ENCODE measurements at places on chromosomes 12 and 14.

DNA sequence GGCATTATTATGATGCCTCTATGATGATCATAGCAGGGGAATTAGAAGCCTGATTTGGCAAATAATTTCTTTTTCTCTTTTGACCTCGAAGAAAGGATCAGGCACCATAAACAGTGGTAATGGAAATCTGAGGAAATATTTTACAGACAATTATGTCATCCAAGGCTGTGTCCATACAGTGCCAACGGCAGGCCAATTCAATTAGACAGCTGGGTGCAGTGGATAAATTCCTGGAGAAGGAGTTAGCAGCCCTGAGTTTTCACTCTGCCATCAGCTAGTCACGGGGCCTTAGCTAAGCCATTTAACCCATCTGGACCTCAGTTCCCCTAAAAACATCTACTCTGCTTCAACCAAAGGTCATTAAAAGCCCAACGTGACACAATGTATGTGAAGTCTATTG, 4.1 kb downstream of the TPH2 start:
- no peak for DNase-seq

GRCh38 chr14:35335388-35336092, 43.4 kb downstream of the PSMA6 start:
- DNase-seq: no peak

DNA sequence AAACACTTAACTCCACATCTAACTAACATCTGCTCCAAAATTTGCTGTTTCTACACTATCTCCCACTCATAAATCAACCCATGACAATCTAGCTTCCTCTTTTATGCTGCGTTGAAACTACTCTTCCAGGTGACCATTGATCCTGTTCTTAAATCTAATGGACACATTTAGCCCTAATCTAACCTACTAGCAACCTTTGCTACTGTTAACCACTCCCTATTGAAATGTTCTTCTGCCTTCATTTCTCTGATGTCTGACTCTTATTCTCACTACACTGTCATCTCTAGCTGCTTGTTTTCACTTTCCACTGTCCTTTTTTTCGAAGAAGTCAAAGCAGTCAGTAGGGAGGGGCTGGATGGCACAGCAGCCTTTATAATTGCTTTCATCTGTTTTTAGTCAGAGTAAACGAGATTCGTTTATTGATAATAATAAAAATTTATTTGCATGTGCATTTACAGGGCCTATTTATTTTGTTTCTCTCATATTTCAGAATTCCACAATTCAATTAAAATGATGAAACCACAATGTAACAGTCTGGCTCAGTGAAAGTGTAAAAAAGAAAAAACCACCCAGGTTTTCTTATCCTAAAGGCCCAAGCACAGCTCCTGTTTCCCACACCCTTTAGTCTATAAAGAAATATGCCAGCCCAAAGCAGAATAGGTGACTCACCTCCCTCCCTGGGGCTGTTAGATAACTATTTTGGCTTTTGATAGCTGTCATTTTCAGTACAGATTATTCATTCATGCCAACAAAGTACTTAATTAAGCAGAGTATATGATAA, 44.9 kb downstream of the ATP2B1 start:
- DNase-seq: no peak

DNA sequence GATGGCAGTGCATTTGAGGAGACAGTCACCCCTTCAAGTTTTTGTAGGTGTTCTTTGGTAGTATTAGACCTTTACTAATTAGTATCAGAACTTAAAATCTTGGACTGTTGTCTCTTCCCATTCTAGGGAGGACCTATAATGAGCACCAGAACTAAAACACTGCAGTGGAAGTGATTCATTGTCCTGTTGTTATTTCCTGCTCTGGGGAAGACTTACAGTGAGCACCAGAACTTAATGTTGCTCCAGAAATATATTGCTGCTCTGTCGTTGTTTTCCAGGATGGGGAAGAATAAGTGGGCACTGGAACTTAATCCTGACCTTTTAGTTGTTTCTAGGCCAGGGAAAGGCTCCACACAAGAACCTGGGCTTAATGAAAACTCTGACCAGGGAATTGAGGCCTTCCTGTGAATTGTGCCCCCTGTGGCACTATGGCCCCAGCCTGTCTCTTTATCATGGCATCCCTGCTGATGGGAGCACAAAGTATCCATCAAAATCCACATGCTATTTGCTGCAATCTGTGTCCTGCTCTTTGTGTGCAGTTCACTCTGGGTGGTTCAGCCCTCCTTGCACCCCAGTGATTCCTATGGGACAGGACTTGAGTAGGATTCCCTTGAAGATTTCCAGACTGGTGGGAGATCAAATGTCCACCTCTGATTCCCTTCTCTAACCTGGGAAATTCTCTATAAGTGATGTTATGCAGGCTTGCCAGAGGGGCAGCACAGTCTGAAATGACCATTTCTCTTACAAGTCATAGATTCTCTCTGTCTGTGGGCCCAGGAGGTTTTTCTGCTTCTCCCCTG, 175.8 kb downstream of the PAWR start:
- DNase-seq: no peak

DNA sequence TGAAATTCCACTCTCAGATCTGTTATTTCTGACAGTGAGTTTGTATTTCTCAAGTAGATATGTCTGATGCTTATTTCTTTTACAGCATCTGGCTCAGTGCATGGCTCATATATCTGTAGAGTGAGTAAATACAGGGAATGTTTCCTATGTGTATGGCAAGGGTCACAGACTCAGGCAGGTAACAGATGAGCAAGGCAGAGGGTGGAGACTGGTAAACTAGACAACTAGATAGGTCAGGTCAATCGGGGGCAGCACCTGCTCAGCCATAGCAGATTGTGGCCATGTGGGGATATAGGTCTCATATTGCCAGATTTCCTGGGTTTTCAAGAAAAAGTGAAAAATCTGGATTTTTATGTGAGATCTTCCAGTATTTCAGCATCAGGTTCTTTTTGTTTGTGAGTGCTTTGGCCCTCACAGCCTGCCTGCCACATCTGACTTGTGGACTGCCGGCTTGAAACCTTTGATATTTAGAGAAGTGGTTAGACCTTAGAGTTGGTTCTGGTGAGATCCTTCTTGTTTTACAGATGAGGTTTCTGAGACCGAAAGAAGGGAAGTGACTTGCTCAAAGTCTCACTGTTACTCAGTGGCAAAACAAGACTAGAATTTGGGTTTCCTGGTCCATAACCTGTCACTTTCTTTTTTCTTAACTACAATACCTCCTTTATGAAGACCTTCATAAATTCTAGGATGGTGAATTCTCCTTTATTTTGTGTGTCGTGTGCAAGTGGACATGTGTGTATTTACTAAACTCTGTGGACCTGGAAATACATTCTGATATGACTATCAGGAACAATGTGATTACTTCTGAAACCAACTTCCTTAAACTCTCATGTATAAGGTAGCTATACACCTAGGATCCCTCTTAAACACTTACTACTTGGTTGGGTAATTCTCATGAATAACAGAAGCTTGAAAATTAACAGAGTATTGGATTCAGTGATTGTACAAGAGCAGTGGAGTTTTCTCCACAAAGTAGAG, 34.4 kb downstream of the PROX2 start:
- no peak for DNase-seq

GRCh38 chr12:119012179-119012578, 30.8 kb downstream of the SRRM4 start:
- no peak for DNase-seq

DNA sequence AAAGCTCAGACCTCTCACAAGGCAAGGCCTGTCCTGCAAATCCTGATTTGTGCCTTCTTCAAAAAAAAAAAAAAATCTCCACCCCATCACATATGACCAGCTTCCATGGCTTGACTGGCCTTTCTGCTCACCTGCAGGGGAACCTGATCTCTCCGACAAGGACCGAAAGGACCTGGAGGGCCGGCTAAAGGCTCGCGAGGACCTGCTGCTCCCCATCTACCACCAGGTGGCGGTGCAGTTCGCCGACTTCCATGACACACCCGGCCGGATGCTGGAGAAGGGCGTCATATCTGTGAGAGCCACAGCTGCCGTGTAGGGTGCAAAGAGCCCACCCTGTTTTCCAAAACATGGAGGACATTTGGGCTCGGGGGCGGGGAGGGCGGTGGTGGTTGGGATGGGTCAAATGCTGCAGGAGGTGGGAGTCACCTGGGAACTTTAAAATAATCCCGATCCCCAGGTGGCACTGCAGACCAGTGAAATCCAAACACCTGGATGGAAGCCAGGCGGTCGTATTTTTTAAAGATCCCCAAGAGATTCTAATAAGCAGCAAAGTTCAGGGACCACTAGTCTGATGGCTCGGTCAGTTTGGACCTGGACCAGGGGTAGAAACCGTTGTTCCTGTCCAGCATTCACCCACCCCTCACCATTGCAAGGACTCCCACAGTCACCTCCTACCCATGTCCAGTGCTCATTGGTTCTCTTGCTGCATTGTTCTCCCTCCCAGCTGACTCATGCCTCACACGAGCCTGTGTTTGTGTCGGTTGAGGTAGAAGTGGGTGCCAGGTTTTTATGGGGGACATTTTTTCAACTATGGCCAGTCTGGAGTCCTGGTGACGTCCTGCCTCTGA, 44.8 kb downstream of the FOXN4 start:
- no peak for DNase-seq

DNA sequence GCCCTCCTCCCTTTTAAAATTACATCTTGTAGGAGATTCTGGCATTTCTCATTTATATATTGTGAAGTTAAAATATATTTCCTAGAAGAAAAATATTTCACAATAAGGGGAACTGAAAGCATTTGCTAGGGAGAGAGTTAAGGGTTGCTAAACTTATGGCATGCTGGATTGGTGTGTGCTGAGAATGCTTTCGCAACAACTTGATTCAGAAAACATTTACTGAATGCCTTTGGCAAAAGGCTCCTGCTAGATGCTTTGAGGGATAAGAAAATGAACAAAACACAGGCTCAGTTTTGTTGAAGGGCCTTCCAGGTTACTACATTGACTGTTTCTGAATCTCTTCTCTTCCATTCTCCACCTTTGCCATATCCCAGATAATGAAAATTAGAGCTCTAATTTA, 67.5 kb downstream of the DIP2B start:
- DNase-seq: no peak

DNA sequence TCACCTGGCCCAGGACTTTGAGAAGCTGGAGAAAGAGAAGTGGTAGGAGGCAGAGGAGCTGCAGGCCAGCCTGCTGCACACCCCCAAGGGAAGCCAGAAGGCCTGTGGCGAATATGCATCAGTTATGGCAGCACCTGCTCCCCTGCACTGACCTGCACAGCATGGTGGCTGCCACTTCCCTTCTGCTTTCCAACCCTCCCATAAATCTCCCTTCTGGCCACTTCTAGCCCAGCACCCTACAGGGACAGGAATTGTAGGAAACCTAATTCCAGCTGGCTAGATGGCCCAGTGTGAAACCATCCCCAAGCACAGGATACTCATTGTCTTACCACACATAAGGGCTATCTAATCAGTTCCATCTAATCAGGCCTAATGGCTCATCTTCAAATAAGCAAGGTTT, 136.3 kb downstream of the TBX3 start:
- DNase-seq: no peak

GRCh38 chr14:80055667-80056496, 155.4 kb downstream of the DIO2 start:
- DNase-seq: no peak

DNA sequence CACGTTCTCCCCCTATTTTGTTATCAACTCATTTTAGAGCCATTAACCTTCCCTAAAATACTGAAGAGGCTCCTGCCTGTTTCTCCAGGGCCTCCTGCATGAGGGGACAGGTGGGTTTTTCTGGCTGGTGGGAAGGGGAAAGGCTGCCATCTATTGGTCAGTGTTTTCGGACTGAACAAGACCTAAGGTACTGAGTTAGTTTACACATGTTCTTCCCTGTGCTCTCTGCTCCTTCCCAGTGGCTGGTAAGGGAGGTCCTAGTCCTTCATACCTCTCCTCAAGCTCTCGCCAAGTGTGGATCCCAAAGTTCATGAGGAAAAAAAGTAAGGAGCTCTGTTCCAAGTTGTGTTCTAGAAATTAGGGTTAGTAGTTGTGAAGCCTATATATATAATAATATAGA, 357.5 kb downstream of the FSCB start:
- DNase-seq: no peak

- DNase-seq: no peak
Observed at GRCh38 chr12:65156366-65156841, 13.0 kb upstream of the LEMD3 start.

GRCh38 chr14:94836849-94837248, 66.9 kb upstream of the GSC start:
- no peak for DNase-seq

GRCh38 chr12:105861227-105861626, 277.5 kb downstream of the NUAK1 start:
- no peak for DNase-seq

DNA sequence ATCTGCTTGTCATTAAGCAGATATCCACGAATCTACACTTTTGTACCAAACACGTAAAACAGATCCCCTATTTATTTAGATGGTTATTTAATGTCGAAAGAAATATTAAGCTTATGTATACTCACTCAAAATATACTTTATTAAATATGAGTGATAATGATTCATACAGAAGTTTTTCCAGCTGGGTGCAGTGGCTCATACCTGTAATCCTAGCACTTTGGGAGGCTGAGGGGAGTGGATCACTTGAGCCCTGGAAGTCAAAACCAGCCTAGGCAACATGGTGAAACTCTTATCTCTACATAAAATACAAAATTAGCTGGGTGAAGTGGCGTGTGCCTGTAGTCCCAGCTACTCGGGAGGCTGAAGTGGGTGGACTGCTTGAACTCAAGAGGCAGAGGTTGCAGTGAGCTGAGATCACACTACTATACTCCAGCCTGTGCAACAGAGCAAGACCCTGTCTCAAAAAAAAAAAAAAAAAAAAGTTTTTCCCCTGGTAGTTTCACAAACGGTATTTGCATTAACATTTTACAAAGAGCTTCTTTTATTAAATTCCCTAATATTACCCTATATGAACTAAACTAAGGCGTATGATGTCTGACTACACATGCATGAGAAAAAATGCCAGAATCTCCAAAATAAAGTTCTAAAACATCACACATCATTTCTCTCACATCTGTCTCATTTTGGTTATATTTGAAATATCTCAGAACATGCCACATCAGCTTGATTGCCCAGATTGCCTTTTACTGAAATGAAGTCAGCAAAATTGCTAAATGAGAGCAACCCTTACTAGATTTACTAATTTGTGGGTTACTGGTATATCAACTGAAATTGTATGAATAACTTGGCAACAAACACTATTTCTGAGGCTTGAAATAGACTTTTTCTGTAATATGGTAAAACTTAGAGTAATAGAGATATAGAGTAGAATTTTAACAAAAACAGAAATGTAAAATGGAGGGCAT, 74.9 kb downstream of the PAWR start:
- no peak for DNase-seq

DNA sequence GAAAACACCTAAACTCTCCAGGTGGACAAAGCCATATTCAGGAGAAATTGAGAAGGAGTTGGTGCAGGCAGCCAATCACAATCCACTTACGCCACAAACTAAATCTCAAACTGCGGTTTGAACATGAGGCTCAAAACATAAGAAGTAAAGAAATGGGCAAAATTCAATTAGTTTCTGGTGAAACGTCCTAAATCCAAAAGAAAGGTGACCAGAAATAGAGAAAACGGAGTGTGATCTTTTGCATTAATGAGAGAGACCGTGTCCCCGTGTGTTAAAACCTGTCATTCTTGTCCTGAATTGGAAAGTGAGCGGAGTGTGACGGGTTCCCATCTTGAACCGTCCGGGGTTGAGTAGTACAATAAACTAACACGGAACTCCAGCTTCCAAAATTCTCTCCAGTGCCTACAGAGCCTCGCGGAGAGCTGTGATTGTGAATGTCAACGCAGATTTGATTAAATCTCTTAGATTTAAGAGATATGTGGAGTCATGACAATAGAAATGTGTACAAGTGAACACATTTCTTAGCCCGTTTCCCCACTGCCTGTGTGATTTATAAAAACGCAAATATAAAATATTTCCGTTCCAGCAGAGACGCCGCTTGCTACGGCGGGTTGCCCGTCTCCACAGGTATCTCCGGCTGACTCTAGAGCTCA, 595 bp upstream of the METAP2 start:
- DNase-seq: no peak

GRCh38 chr14:52125885-52126284, 57.0 kb upstream of the NID2 start:
- DNase-seq: no peak
